ENCODE measurements at places on chromosomes 7 and 10.

DNA sequence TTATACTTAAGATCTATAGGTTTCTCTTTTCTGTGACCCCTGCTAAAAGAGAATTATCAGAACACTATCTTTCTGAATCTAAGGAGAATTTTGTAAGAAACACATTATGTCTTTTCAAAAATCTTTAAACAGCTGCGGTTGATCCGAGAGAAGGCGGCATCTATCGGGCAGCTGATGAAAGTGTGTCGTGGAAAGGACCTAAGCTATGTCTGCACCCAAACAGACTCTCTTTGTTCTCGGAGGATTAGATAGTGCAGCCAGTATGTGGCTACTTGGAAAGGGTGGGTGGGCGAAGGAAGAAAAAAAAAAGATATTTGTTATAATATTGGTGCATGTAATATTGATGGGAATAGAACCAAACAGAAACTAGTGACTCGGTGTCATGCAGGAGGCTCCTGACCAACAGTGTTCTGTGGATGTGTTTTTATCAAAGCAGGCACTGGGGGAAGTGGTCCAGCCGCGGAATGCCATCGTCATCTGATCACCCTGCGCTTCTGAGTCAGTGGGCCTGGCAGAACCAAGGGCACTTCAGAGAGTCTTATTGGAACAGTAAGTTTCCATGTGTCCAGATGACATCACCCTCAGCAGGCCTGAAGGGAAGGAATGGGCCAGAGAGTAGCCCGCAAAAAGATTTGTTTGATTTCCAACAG, 509.7 kb upstream of the AKR1E2 start:
- DNase-seq: peak; percentile 73

- no peak for DNase-seq
These were observed 18.5 kb upstream of the TAS2R40 start for GRCh38 chr7:143203386-143203785.

DNA sequence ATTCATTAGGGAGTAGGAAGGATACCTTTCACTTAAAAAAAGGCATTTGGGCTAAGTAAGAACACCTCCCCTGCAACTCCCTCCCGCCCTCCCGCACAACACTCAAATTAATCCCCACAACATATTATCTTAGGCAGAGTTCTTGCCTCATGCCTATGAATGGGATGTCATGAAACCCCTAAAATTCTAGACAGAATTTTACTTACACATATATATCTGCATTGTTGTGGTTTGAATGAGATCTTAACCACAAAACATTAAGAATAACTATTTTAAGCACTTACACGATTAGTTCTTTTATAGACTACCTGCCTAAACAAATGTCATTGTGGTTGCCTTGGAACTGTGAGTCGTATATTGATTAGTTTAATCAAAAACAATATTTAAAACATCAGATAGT, 4.5 kb upstream of the ITGB1 start:
- DNase-seq: no peak

- no peak for DNase-seq
These were observed 103.8 kb downstream of the POLL start for GRCh38 chr10:101484175-101484745.

GRCh38 chr10:122993797-122994336, 13.7 kb downstream of the PSTK start:
- no peak for DNase-seq

- DNase-seq: peak; percentile 19
These were observed 169.2 kb upstream of the SEMA3A start for GRCh38 chr7:84363741-84364140.

DNA sequence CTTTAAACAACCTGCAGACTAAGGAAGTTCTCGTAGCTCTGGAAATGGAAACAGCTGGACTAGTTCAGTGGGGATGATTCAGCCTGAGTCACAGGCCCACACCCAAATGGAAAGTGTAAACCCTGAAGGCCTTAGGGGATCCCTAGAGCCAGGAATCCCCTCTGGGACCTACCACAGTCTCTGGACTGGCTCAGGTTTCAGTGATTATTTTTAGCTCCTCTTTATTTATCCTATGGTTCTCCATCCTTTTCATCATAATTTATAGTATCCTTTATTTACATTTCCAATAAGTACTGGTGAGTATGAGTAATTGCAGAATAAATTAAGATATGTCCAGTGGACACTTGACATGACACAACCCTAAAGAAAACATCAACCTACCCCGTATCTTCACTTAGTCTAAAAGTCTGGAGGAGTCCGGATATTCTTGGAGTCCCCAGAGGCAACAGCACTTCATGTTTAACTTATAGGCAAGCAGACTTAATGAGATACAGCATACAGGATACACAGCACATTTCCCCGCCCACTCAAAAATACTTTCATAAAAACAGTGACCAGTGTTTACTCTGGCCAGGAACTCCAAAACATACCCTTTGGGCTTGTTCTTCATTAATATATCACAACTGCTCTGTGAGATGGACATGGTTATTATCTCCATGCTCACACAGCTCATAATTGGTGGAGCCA, 28.4 kb upstream of the SEMA3E start:
- peak; percentile 92 for DNase-seq

GRCh38 chr10:5538892-5539651, 14.3 kb downstream of the CALML3 start:
- no peak for DNase-seq

GRCh38 chr7:38463277-38464225, 167.6 kb downstream of the AMPH start:
- peak; percentile 35 for DNase-seq

- DNase-seq: no peak
These were observed 33.3 kb downstream of the GBX1 start for GRCh38 chr7:151133986-151134742.

DNA sequence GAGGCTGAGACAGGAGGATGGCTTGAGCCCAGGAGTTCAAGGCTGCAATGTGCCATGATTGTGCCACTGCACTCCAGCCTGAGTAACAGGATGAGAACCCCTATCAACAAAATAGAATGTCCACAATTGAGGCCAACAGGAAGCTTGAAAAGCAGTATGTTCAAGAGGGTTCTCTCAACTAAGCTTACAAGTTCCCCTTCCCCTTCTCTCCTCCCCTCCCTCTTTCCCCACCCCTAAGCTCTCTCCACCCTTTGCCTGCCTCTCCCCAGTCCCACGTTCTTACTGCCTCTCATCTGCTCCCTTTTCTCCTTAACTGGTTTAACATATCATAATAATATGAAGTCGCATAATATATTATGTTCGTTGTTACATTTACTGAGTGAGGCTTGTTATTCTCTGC, 35.4 kb downstream of the KIAA1549 start:
- no peak for DNase-seq

GRCh38 chr7:87766827-87767226, 109.3 kb downstream of the SLC25A40 start:
- DNase-seq: no peak

- DNase-seq: no peak
These were observed 143.0 kb upstream of the NRP1 start for GRCh38 chr10:33477291-33478088.

DNA sequence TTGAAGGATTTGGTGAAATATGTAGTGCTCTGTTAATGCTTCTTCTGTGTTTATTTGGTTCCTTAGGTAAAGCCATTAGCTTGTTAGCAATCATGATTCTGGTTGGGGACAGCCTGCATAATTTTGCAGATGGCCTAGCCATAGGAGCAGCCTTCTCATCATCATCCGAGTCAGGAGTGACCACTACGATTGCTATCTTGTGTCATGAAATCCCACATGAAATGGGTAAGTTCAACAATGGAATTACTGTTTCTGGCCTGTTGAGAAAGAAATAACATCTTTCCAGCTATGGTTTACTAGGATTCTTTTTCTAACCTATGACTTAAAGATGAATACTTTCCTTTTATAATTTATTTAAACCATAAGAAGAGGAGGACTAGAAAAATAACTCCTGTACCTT, 48.9 kb downstream of the SLC39A12 start:
- DNase-seq: no peak

DNA sequence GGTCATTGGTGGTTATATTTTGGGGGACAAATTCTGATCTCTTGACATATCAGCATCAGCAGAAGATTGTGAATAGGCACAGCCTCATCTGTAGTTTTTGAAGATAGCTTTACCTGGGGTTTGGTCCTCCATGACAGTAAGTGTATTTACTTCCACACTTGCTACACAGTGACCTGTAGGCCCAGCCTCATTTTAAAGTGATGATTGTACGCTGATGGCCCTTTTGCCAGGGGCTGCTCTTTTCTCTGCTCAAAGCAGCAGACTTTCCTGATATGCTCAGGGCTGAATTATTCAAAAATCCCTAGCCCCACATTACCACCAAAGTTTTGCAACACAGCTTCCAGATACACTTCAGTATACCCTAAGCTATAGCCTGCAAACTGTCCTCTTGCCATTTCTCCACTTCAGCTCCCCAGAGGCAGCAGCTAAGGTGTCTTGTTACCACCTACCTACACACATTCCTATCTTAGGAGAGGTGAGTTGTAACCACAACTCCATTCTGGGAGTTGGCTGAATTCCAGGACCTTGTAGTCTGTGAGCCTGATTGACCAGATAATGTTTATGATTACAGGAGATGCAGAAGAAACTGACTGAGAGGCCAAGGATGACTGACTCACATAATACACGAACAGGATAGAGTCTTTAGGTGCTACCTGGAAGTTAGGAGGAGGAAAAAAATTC, 6.0 kb downstream of the ASB4 start:
- no peak for DNase-seq

- DNase-seq: no peak
These were observed 23.0 kb downstream of the ZNF518A start for GRCh38 chr10:96153070-96153469.

GRCh38 chr7:47914717-47915615, 33.3 kb downstream of the PKD1L1 start:
- peak; percentile 40 for DNase-seq

GRCh38 chr10:63105225-63106110, 27.7 kb upstream of the NRBF2 start:
- DNase-seq: no peak

DNA sequence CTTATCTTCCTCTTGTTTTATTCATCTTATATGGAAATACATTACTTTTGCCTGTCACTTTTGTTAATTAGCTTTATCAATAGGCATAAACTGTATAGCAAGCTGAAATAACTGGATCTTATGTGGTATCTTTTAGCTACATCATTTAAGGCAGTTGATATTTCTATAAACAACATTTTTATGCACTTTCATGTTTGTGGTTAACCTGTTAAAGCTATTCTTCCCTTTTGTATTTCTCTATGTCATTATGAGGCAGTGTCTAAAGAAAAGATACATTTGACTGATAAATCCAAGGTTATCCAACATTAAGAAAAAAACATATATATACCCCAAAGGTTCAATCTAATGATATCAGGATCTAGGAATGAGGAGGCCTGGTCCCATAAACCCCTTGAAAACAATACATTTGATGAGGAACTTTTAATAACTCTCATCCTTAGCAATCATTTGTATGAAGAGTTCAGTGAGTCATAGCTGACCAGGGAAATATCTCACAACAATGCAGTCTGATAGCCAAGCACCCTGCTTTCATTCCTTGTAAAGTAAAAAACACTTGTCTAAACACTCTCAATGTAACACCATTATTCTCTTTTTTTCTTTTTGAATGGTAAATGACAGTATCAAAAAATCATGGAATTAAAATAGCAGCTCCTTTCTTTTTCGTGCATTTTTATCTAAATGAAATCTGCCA, 300.9 kb downstream of the NEBL start:
- no peak for DNase-seq

- DNase-seq: peak; percentile 59
These were observed 805 bp downstream of the MSRB2 start for GRCh38 chr10:23095966-23096801.

DNA sequence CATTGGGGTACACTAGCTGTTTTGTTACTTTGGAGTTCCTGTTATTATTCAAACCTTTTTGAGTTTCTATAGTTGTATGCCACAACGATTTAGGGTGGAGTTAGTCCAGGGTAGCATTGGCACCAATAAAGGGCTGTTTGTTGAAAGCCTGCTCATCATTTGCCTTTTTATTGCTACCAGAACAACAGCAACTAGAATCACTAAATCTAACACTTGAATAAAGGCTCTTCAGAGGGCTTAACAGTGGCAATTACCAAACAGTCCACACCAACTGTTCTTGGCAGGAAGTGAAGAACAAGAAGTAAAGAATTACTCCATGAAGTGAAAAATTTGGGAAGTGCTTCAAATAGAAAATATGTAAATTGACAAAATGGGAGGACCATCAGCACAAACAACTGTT, 621.4 kb downstream of the PHTF2 start:
- no peak for DNase-seq

DNA sequence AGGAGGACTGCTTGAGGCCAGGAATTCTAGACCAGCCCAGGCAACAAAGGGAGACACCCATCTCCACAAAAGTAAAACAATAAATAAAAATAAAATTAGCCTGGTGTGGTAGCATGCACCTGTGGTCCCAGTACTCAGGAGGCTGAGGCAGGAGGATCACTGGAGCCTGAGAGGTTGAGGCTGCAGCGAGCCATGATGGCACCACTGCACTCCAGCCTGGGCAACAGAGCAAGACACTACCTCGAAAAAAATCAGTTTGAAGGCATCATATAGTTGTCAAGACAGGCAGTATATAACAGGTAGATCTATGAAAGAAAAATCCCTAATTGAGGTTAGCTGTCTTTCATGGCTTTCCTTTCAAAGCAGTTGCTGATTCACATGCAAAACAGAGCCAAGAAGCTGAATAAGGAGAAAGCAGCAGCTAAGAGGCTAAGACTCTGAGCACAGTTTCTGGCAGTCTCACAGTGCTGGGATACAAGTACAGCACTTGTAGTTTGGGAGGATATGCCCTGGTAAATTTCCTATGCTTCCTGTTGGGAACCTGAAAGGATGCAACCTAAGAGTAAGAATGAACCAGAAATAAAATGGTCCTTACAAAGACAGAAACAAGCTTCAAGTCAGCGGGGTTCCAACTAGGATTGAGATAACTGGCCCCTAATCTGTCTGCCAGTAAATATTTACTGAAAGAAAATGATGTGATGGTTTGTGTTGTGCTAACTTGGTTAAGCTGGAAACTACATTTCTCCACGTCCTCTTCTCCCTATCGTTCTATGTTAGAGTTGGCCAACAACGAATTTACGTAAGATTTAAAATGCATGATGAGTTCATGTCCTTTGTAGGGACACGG, 368.5 kb upstream of the HPS1 start:
- no peak for DNase-seq

GRCh38 chr10:99993701-99994689, 15.8 kb downstream of the DNMBP start:
- peak; percentile 72 for DNase-seq

GRCh38 chr10:112698818-112699164, 251.3 kb upstream of the TCF7L2 start:
- DNase-seq: no peak

DNA sequence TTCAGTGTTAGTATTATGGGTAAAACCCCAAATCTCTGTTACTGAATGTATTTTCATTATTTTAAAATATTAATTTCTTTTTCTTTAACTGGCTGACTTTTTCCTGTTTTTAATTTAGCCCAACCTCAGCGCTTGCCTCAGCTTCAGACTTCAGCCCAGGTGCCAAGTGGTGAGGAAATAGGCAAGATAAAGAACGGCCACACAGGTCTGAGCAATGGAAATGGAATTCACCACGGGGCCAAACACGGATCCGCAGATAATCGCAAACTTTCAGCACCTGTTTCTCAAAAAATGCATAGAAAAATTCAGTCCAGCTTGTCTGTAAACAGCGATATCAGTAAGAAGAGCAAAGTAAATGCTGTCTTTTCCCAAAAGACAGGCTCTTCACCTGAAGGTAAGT, 57.5 kb downstream of the MDFIC start:
- peak; percentile 95 for DNase-seq
